ENCODE measurements at places on chromosomes 5 and 9.
A peak's percentile ranks its signal among the peaks of the same experiment; 100 is the strongest.

GRCh38 chr5:158638396-158638795 is 461.3 kb downstream of the EBF1 start:
- DNase-seq: no peak

DNA sequence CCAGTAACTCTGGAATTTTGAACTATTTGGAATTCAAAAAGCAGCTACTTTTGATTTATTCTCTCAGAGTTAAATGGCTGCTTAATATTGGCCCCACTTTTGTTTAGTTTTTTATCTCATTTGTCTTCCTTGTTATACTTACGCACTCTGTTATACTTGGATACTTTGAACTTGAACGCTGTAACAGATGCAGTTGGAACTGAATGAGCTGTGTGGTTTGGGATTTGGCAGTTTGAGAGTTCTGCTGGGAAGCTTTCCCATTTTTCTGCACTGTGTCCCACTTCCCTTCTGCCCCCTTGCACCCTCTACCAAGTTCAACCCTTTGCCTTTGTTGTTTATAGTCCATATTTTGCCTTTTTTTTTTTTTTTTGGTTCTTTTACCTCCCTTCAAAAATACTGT is 3.8 kb downstream of the RHOBTB3 start:
- no peak for DNase-seq

DNA sequence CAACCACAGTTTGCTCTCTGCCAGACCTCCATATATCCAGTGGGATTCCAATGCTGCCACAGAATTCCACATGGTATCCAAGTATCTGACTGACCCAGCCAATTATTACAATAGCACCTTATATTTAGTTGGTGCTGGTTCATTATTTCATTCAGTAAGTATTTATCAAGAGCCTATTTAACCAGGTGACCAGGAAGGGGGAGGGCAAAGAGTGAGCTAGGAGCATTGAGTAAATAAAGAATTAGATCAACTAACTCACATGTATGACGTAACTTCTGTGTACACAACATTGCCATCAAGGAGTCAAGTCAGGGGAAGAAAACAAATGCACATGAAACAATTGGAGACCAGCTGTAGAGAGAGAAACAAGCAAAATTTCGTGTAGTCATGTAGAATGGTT is 207.1 kb upstream of the PAPPA start:
- no peak for DNase-seq

- DNase-seq: no peak
Measured at GRCh38 chr5:106401561-106401960, 1269.2 kb downstream of the EFNA5 start.

DNA sequence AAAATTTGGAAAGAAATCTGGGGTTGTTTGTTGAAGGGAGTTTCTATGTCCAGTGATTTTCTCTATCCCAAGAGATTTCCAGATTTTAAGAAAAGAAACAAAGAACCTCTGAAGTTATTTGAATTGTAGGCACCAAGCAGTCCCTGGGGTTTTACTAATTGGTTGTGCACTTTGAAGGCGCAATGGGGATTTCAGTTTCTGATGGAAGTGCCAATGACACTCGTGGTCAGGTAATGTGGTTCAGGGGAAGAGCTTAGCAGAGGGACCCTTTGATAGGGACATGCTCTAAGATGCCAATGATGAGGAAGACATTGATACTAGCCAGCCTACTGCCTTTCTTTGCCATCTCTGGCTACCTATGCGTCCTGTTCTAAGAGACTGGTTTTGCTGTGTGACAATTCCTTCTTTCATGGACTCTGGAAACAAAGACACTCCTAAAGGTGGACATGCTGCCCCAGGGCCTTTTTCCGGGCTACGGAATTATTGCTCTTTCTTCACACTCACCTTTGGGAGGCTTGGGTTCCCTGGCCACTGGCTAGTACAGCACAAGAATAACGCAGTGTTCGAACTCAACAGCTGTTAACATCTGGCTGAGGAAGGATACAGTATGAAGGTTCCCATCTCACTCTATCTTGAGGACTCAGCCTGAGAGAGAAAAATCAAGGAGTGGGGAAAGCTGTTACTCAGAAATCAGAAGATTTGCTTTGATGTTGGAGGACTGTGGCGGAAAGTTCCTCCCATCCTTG is 6.9 kb upstream of the TRAF1 start:
- no peak for DNase-seq

- no peak for DNase-seq
Measured at GRCh38 chr9:86175223-86175622, 75.9 kb upstream of the GOLM1 start.

- DNase-seq: peak; percentile 89
Measured at GRCh38 chr9:4301971-4302427, 2.1 kb upstream of the GLIS3 start.

Measured in GM04503 (cell line).